Effector CD4-positive, alpha-beta T cell (primary cell): ENCODE measurements at places on chromosomes 5 and 9.

GRCh38 chr5:112772124-112772523, 34.4 kb downstream of the APC start:
- no peak for DNase-seq

DNA sequence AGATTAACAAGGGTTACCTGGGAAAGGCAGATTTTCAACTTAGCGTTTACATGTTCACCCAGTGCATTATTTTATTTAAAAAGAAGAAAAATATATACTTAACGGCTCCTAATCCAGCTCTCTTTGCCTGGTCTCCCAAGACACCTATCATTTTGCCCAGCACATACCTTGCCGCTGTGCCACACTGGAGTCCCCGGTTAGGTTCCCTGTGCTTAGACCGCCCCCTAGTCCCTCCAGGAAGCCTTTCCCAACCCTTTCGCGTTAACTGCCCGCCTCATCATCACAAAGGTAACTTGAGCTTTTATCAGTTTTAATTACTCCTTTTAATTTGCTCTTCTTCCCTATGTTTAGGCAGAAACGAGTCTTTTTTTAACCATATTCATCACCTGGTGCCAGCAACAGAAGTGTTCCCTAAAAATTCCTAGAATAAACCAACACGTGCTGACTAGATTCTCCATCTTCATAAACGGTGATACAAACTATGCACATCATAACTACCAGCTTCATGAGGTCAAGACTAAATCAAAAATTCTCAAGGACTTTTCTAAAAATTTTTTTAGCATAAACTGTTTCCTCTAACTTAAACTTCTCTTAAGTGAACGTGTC, 19.7 kb downstream of the DNAJA1 start:
- DNase-seq: no peak

- DNase-seq: no peak
Measured at GRCh38 chr5:77863181-77863580, 87.0 kb upstream of the TBCA start.

- DNase-seq: no peak
Measured at GRCh38 chr9:92120138-92120537, 4.9 kb upstream of the SPTLC1 start.

DNA sequence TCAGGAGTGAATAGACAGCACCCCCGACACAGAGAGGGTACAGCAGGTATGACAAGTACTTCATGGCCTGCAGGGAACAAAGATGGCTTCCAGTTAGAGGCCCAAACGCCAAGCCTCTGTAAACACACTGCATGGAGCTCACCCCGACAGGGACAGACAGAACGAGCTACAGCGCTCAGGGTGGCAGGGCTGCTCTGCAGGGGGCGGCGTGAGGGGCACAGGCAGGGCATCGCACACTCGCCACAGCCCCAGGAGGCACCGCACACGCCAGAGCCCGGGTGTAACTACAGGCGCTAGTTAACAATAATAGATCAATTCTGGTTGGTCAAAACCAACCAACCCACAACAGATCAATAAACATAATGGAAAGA, 21.1 kb downstream of the CLPTM1L start:
- DNase-seq: no peak

DNA sequence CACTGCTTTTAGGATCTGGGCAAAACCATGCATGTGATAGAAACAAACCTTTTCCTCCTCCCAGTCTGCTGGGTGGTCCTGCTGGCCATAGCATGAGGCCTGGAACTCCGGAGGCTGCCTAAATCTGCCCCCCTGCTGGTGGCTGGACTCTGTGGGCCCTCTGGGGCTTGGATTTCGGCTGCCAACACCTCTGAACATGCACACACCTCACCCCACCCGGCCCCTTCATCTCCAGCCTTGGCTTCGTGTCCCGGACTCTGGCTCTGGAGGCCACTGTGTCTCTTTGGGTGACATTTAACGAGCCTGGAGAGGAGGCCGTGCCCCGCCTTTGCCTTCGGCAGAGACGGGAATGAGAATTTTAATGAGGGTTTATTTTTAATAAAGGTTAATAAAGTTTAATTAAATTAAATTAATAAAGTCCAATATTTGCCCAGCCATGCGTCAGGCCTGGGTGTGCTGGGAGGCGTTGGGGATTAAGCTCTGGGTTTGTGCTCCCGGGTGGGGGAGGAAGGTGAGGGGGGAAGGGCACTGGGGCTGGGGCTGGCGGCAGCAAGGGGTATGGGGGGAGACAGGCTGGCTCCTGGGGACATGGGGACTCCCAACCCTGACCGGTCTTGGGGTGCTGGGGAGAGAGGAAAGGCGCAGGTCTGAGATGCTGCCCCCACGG, 251.8 kb downstream of the PBX3 start:
- no peak for DNase-seq

GRCh38 chr9:105332471-105332870, 88.0 kb downstream of the SLC44A1 start:
- DNase-seq: no peak

GRCh38 chr9:84667571-84668195, 1.8 kb upstream of the NTRK2 start:
- DNase-seq: no peak

DNA sequence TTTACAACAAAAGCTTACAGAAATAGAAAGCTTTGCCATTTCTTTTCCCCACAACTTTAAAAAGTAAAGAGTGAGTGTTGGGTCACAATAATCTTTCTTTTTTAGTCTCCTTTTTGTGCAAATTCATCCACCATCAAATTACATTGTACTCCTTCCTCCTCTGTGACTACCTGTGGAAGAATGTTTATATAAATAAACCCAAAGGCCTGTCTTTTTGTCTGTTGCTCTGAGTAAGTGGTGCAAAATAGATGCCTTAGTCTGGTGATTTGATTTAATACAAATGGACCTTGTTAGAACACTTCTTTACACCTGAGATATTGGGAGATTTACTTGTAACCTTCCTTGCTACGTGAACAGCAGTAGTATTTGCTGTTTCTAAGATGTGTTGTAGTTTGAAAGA, 53.5 kb upstream of the TAF11L2 start:
- no peak for DNase-seq

GRCh38 chr5:109373932-109374331, 35.8 kb downstream of the PJA2 start:
- no peak for DNase-seq

- no peak for DNase-seq
Measured at GRCh38 chr9:20043035-20043434, 254.2 kb upstream of the SLC24A2 start.

- DNase-seq: no peak
Measured at GRCh38 chr9:76459694-76460635, 983 bp downstream of the GCNT1 start.

DNA sequence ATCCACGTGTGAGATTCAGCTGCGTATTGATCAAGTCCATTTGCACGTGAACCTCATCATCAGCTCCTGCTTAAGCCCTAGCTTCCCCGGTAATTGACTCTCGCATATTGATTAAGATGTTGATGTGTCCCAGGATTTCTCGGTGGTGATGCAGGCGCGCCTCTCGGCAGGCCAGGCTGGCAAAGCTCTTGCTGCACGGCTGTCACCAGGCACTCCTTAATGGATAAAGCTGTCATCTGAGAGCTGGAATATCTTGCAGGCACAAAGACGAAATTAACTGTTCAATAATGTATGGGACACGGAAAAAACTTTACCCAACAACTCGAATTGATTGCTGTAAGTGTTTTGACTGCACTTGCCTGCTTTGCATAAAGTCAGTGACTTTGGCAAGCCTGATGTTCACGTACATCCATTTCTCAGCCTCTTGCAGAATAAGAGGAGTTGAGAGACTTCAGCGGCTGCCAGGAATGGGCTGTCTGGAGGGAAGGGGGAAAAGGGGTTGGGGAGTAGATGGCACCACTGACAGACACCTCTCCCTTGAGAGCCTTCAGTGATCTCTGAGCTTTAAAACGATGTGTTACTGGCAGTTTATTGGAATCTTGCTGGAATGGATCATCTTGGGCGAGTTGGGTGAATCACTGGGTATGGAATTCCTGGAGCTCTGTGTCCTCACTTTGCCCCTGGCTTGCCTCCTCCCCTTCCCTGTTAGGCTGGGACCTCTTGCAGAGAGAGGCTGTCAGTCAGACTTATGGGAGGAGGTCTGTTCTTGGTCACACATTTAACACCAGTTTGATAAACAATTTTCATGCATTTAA, 650.3 kb downstream of the CCDC171 start:
- no peak for DNase-seq

- no peak for DNase-seq
Measured at GRCh38 chr9:75463871-75464270, 375.6 kb downstream of the OSTF1 start.

DNA sequence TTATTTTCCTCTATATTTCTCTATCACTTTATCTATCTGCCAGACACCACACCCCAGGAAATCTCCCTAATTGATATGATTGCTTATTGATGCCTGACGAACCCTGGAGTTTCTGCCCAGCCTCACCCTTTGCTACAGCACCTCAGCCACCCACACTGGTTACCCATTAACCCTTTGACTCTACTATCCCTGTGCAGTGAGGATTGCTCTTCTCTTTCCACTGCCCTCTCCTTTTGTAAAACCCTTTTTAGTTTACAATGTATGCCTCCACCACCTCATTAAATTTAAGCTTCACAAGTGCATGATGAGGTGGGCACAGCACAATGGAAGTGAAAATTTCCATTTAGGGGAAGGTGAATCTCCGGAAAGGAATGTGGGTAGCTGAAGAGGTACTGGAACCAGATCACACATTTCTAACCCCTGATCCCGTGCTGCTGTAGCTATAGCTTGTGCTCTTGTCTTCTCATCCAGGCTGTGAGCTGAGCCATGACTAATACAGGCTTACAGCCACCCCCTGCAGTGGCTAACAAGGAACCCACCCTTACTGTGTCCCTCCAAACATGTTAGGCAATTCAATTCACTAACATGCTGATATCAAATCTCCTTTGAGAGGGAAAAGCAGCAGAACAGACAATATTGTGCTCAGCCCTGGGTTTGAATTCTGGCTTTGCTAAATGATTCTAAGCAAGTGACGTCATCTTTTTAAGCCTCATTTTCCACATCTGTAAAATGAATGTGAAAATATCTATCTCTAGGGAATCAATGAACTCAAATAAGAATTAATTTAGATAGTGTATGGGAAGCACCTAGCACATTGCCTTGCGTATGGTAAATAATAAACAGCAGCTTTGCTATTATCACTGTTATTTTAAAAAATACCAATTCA, 186.9 kb upstream of the TRIM32 start:
- no peak for DNase-seq

GRCh38 chr9:107299437-107299836, 16.4 kb downstream of the RAD23B start:
- DNase-seq: no peak

DNA sequence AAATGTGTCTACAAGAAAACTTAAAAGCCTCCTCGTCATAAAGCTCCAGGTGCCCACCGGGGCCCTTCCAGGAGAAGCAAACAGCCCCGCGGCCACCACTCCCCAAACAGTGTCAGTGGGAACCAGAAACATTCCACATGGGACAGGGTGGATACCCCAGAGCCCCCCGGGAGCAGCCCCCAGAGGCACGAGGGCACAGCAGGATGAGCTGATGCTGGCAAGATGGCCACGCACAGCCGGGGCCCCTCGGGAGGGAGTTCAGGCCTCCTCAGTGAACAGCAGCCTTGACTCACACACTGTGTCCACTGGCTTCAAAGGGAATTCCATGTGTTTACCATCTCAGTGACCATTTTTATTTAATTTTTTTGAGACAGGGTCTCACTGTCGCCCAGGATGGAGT, 10.5 kb downstream of the EXD3 start:
- DNase-seq: no peak

DNA sequence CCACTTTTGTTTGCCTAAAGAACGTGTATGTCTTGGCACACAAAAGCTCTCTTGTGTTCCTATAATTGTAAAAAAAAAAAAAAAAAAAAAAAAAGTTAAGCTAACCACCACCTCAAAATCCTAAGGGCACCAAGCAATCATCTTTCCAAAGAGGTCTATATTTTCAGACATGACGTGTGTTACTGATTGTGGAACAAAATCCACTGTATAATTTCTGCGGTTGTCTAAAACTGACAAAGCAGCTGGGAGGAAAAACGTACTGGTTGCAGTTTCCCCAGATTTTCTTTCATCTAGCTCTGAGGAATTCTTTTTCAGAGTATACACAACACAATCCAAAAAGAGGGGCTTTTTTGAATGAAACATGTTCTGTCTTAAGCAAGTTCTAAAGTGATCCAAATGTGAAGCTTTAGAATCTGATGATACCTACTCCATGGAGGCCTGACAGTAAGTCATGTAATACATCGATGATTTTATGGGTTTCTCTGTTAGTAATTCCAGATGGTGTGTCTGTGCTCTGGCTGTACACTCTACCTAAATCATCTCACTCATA, 375.6 kb upstream of the NUDT12 start:
- DNase-seq: no peak
